AG10803 (cell line): ENCODE measurements at places on chromosomes 16 and 17.

DNA sequence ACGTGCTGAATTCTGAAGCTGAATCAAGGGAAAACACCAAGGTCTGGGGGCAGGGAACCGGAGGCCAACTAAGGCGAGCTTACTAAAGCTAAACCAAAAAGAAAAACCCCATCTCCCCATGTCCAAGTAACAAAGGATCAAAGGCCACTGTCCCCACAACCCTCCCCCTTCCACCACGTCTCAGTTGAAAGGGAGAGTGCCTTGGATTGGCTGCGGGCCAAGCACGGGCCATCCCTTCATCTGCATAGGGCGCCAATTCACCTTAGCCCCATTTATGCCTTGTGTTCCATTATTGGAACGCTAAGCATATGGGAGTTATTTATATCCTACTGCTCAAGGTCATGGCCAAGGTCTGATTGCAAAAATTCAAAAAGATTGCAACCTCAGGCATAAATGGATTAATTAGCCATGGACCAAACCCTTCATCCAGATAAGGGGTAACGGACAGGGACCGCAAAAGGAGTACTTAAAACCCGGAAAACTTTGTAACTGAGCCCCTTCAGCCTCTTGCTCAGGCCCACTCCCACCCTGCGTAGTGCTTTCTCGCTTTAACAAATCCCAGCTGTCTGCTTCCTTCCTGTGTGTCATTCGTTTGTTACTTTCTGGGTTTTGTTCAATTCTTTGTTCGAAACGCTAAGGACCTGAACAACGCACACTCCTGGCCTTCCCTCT lies 740 bp upstream of the ATP6V0D1 start:
- no peak for DNase-seq

DNA sequence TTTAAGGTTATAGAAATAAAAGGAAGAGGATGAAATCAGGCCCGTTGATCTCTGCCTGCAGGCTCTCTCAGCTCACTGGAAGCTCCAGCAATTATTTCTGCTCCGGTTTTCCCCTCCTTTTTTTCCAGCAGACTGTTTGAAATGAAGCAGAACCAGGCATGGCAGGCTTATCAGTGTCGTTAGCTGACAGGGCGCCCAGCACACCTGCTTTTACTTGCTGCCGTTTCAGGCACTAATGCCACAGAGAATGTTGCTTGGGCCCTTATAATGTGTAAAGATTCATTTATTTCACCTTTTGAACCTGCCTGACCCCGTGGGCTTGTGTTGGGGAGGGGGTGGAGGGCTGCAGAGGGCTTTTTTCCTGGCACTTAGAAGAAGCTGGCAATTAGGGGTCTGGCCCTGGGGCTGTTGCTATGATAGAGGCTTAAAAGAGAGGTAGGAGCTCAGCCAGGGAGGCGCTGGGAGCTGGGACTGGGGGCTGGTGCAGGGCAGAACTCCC lies 108.1 kb downstream of the IRX3 start:
- no peak for DNase-seq

GRCh38 chr17:37844158-37844976 lies 79.8 kb upstream of the TBC1D3K start:
- DNase-seq = peak; percentile 53

- DNase-seq = no peak
These were observed 45.6 kb upstream of the NKD1 start for GRCh38 chr16:50502616-50503011.

GRCh38 chr16:84058211-84058610 lies 15.6 kb upstream of the SLC38A8 start:
- no peak for DNase-seq
